ENCODE measurements at places on chromosomes 4 and X. TPM values are rescaled to one million over a fixed set of nuclear protein-coding genes. Genes with fewer than 3 reads are reported as not detected.

GRCh38 chrX:1196436-1196835 lies 16.0 kb downstream of the CRLF2 start:
- DNase-seq = no peak

GRCh38 chrX:87975365-87975764 lies 457.8 kb downstream of the KLHL4 start:
- no peak for DNase-seq

DNA sequence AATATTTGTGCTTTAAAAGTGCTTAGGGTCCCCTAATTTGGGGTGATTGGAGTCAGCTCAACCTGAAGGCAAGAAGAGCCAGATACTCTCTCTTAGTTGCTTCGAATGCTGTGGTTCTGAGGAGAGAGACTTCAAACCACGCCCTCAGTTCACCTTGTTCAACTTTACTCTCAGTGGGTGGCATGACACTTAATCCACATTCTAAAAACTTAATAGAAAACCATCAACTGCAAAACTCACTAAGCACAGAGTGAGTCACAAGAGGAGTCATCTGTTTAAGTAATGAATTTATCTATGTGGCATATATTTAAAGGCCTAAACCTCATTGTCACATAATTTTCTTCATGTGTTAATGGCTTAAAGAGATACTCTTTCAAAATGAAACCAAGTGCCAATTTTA lies 99.5 kb upstream of the SLC4A4 start:
- no peak for DNase-seq

GRCh38 chrX:78063687-78064086 lies 40.4 kb upstream of the PGK1 start:
- DNase-seq = no peak

DNA sequence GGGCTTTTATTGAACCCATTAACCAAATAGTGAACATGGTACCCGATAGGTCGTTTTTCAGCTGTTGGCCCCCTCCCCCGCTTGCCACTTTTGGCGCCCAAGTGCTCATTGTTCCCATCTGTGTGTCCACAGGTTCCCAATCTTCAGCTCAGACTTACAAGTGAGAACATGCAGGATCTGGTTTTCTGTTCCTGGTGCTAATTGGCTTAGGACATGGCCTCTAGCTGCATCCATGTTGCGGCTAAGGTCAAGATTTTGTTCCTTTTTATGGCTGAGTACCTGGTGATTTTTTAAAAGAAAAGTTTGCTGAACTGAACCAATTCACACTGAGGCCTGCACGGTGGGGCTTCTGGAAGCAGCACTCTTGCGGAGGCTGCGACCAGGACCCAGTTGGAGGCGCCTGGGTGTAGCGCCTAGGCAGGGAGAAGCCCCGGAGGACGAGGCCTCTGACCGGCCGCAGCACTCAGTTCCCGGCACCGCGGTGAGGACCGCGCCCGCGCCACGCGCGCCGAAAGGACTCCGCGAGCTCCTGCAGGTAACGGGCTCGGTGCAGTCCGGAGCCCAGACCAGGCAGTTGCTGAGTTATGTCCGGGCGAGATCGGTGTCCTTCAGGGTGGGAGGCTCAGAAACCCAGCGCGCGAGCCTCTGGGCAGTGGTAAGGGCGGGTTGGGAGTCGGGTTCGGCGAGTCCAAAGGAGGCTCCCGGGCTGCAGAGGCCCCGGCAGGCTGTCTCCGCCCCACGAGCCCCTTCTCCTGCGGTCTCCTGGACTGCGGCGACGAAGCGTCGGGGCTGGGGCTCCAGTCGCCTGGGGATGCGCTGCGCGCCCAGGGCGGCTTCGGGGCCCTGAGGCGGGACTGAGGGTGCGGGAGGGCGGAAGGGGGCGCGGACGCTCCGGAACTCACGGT lies 15.8 kb upstream of the SLC25A4 start:
- DNase-seq = peak; percentile 64

DNA sequence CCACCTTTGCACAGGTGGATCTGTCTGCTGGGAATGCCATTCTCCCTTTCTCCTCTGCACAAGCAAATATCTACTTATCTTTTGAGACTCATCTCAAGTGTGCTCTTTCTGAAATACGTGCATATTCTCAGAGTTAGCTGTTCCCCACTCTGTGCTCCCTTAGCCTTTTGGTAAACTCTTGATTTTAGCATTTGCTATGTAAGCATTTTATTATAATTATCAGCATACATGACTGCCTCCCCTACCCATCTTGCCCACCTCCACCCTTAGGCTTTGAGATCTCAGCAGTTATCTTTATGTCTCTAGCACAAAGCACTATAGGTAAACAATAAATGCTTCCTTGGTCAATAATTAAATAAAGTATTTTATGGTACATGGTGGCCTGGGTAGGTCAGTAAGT lies 11.5 kb downstream of the DRP2 start:
- DNase-seq = no peak

GRCh38 chr4:168082379-168082778 lies 10.0 kb upstream of the ANXA10 start:
- no peak for DNase-seq

DNA sequence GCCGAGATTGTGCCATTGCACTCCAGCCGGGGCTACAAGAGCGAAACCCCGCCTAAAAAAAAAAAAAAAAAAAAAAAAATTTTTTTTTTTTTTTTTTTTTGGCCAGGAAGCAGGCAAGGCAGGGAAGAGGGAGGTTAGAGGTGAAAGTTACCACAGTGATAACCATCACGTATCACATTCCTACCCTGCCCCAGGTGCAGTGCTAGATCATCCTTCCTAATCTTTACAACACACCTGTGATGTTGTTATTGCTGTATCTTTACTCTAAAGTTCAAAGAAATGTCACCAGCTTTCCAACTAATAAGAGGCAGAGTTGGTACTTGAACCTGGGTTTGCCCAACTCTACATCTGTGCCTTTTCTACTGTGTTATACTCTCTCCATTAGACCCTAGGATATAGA lies 7.2 kb upstream of the LIMCH1 start:
- no peak for DNase-seq

DNA sequence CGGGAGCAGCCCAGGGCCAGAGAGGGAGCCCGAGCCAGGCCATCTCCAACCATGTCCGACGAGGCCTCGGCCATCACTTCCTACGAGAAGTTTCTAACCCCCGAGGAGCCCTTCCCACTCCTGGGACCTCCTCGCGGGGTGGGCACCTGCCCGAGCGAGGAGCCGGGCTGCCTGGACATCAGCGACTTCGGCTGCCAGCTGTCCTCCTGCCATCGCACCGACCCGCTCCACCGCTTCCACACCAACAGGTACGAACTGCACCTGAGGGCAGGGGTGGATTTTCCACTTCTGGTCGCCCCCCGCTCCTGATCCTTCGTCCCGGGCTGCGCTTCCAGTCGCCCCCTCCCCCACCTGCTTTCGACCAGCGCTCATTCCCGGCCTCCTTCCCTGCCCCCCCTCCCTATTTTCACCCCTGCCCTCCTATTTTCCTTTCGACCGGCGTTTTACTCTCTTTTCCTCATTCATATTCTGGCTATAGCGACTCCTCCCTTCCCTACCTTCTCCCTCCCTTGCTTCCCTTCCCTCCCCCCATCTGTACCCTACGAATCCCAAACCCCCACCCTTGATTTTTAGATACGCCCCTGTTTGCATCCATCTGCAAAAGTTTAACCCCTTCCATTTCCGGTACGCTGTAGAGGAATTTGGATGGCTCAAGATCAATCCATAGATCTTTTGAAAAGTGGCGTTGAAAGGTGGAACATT lies 633 bp downstream of the FAM199X start:
- no peak for DNase-seq

DNA sequence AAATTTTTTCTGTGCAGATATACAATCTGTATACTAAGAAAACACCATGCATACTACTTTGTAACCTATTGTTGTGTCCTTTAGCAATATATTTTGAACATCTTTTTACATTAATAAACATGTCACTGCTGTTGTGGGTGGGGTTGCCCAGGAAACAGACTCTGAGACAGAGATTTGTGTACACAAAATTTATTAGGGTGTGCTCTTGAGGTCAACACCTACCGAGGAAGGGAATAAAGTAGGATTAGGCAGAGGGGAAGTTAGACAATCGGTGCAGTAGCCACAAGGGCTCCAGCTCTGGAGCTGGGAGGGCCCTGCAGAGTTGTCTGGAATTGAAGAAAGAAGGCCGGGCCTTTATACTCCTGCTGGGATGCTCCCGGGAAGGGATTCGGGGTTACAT lies 56.4 kb downstream of the CXorf58 start:
- no peak for DNase-seq

GRCh38 chr4:78899302-78899701 lies 39.9 kb downstream of the PAQR3 start:
- no peak for DNase-seq

DNA sequence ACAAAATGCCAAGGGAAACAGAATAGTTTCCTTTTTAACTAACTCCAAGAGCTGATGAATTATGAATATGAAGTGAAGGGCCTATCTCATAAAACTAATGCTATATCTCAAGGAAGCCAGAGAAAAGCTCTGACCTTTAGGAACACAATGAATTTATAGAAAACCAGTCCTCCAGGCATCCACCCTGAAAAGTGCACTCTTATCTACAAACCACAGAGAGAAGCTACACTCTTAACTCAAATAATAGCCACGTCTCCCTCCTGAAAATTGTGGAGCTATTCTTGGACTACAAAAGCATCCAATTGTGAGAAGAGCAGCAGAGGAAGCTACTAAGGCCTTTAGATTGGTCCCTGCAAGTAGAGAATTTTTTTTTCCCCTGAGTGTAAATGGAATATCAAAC lies 253.9 kb downstream of the IL15 start:
- DNase-seq = no peak

- no peak for DNase-seq
Measured at GRCh38 chr4:7352486-7352885, 82.2 kb downstream of the PSAPL1 start.

GRCh38 chr4:100738196-100739165 lies 220.7 kb upstream of the EMCN start:
- no peak for DNase-seq

DNA sequence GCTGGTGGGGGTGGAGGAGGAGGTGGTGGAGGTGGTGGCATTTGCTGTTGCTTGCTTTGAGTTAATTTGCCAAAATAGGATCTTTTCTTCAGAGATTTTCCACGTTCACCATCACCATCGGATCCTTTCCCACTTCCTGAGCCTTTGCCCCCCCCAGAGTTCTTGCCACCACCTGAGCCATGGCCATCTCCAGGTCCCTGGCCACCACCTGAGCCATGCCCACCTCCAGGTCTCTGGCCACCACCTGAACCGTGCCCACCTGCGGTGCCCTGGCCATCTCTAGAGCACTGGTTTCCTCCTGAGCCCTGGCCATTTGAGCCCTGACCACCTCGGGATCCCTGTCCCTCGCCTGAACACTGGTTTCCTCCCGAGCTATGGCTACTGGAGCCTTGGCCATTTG lies 1.9 kb downstream of the IRS4 start:
- DNase-seq = no peak

DNA sequence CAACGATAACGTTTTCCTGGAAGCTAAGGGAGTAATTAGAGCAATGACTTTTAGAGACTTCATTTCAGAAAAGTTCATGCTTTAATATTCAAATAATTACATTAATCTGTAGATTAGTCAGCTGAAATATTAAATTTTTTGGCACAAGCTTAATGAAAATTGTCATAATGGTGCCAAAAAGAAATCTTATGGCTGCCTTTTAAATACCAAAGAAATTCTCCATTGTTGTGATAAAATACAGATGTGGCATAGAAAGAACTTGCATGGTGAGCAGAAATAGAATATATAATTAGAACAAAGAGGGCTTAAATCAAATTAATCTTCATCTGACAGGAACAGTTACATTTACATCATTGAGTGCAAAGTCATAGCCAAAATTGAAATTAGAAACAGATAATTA lies 263.5 kb downstream of the AFF2 start:
- no peak for DNase-seq

DNA sequence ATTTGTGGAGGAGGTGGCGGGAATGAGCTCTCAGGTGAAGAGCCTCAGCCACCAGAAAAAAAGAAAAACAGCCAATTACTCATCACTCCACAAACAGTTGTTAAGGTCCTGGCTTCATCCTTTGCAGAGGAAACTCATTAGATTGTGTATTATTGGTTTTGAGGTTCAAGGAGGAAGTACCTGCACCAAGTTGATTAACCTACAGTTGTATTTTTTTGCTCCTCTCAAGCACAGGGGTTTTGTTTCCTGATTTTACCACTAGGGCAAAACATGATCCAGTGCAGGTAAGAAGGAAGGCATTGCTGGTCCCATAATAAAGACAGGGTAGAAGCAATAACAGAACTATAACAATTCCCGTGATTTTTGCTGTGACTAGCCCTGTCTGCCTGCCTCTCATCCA lies 84.0 kb upstream of the QRFPR start:
- DNase-seq = no peak

- no peak for DNase-seq
Measured at GRCh38 chr4:56640621-56641493, 40.2 kb downstream of the HOPX start.

- no peak for DNase-seq
Measured at GRCh38 chrX:103806862-103807474, 25.1 kb downstream of the RAB9B start.

DNA sequence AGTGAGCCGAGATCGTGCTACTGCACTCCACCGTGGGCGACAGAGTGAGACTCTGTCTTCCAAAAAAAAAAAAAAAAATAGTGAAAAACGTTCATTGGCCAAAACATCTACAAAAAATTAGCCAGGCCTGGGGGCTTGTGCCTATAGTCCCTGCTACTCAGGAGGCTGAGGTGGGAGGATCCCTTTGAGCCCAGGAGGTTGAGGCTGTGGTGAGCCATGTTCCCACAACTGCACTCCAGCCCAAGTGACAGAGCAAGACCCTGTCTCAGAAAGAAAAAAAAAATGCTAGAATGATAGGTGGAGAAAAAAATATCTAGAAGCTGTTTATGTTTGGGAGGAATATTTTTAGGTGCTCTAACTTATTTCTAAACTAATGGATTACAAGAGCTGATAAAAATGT lies 14.9 kb downstream of the SPRY1 start:
- no peak for DNase-seq

GRCh38 chr4:133484287-133484686 lies 335.2 kb downstream of the PCDH10 start:
- DNase-seq = no peak

- DNase-seq = peak; percentile 28
Measured at GRCh38 chr4:68175562-68176155, 46.0 kb upstream of the TMPRSS11F start.

- DNase-seq = no peak
Measured at GRCh38 chrX:43224496-43224895, 431.6 kb upstream of the MAOA start.

PARM1 gene
- 2.0 TPM for total RNA-seq

ALAS2 gene
- total RNA-seq = not detected

FAM9B gene
- not detected for total RNA-seq

CAPN6 gene
- 7.4 TPM for total RNA-seq

MAGEA10 gene
- total RNA-seq = not detected

GAGE12J gene
- not detected for total RNA-seq

FOXR2 gene
- not detected for total RNA-seq

ACE2 gene
- not detected for total RNA-seq

HSD17B10 gene
- total RNA-seq = 119 TPM

ETDB gene
- total RNA-seq = not detected

ADAM29 gene
- total RNA-seq = not detected

MRPS18C gene
- 85.4 TPM for total RNA-seq

TBC1D9 gene
- 0.86 TPM for total RNA-seq
